ENCODE measurements at places on chromosomes 12 and 14. TPM values are rescaled to one million over a fixed set of nuclear protein-coding genes. Genes with fewer than 3 reads are reported as not detected.

The DNAI7 gene
- total RNA-seq, result 3.0 TPM

The CS gene
- total RNA-seq, result 201 TPM

The INHBC gene
- total RNA-seq, result not detected

The FGF6 gene
- not detected for total RNA-seq

The TMEM119 gene
- 37.9 TPM for total RNA-seq

The CTSG gene
- not detected for total RNA-seq

The TRPV4 gene
- 5.6 TPM for total RNA-seq

The LIN52 gene
- total RNA-seq, result 5.8 TPM

DNA sequence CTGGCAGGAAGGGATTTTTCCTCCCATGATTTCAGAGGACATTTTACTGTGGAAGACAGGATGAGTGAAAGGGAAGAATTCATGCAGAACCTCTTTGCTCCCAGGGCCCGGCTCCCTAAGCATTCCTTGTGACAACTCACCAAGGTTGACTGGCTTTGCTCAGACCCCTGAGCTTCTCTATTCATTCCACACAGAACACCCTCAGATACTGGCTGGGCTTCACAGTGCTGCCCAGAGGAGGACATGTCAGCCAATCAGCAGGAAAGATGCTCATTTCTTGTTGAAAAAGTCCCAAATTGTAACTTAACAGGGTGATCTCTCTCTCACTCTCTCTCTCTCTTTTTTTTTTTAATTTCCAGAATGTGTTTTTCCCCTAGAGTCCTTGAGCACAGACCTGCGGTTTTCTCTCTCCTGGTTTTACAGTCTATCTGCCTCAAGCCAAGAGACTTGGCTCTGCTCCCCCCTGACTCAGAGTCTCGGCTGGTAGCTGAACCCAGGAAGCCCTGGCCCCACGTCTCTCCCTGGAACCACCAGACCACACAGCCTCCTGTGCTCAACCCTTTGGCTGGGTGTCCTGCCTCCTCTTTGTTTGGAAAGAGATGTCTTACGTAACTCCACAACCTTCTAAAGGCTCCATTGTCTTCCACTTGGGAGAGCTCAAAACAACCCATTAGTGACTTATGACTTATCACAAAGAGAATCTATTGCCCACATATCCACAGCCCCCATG, 43.9 kb downstream of the SSPN start:
- H3K4me3 ChIP-seq, result no peak overlapping the region
- no peaks in the 10 kb centered on the region for H3K27me3 ChIP-seq
- H3K36me3 ChIP-seq, result no peaks in the 10 kb centered on the region
- no peaks in the 10 kb centered on the region for H3K4me1 ChIP-seq
- no peak overlapping the region for H3K27ac ChIP-seq
- no peak for DNase-seq

- peaks cover 39% of the 10 kb centered on the region for H3K4me1 ChIP-seq
- H3K27ac ChIP-seq, result no peak overlapping the region
- DNase-seq, result no peak
- H3K4me3 ChIP-seq, result no peak overlapping the region
- H3K27me3 ChIP-seq, result no peaks in the 10 kb centered on the region
These were observed 62.7 kb downstream of the CHST11 start for GRCh38 chr12:104519190-104520019.

- H3K27ac ChIP-seq, result no peak overlapping the region
- H3K27me3 ChIP-seq, result no peaks in the 10 kb centered on the region
- H3K4me3 ChIP-seq, result no peak overlapping the region
- H3K36me3 ChIP-seq, result no peaks in the 10 kb centered on the region
- H3K4me1 ChIP-seq, result no peaks in the 10 kb centered on the region
These were observed 191.0 kb downstream of the FBXL14 start for GRCh38 chr12:1403417-1403816.

DNA sequence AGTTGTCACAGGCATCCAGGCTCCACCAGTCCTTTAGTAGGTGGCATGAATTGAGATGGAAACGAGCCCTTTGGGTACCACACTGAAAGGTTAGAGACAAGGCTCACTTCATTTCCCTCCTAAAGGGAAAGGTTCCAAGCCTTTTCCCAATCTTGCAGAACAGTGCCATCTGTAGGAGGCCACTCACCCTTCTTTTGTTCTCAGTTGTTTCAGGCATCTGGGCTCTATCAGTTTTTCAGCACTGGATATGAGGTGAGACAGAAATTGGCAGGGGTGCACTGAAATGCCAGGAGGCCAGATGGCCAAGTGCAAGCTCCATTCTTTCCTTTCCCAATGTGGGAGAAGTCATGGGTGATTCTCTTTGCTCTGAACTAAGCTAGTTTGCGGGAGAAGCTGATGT, 15.2 kb downstream of the FBXO33 start:
- no peaks in the 10 kb centered on the region for H3K4me1 ChIP-seq
- no peak overlapping the region for H3K27ac ChIP-seq
- H3K27me3 ChIP-seq, result no peaks in the 10 kb centered on the region
- no peaks in the 10 kb centered on the region for H3K36me3 ChIP-seq
- H3K4me3 ChIP-seq, result no peak overlapping the region

- no peaks in the 10 kb centered on the region for H3K4me1 ChIP-seq
- no peak overlapping the region for H3K4me3 ChIP-seq
- DNase-seq, result no peak
- H3K27me3 ChIP-seq, result no peaks in the 10 kb centered on the region
- no peaks in the 10 kb centered on the region for H3K36me3 ChIP-seq
These were observed 219.6 kb downstream of the KTN1 start for GRCh38 chr14:55799508-55800095.

- peaks cover 20% of the 10 kb centered on the region for H3K4me1 ChIP-seq
- no peak for DNase-seq
- H3K27me3 ChIP-seq, result no peaks in the 10 kb centered on the region
- no peaks in the 10 kb centered on the region for H3K36me3 ChIP-seq
- H3K27ac ChIP-seq, result peak overlapping the region; percentile 83
These were observed 934 bp upstream of the ZC2HC1C start for GRCh38 chr14:75068294-75069120.

DNA sequence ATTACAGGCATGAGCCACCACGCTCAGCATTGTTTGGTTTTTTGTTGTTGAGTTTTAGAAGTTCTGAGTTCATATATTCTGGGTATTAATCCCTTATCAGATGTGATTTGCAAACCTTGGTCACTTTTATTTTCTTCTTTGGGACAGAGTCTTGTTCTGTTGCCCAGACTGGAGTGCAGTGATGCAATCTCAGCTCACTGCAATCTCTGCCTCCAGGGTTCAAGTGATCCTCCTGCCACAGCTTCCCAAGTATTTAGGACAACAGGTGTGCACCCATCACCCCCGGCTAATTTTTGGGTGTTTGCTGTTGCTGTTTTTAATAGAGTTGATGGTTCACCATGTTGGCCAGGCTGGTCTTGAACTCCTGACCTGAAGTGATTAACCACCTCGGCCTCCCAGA, 11.8 kb downstream of the USP30 start:
- H3K4me3 ChIP-seq, result no peak overlapping the region
- peaks cover 57% of the 10 kb centered on the region for H3K36me3 ChIP-seq
- DNase-seq, result no peak
- no peaks in the 10 kb centered on the region for H3K27me3 ChIP-seq
- no peak overlapping the region for H3K27ac ChIP-seq

DNA sequence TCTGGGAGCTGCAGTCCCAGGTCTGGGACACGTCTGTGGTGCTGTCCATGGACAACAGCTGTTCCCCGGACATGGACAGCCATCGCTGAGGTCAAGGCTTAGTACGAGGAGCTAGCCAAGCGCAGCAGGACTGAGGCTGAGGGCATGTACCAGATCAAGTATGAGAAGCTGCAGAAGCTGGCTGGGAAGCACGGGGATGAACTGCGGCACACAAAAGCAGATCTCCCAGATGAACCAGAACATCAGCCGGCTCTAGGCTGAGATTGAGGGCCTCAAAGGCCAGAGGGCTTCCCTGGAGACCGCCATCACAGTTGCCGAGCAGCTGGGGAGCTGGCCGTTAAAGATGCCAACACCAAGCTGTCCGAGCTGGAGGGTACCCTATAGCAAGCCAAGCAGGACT, 375.3 kb downstream of the SEC23A start:
- H3K36me3 ChIP-seq, result no peaks in the 10 kb centered on the region
- no peak overlapping the region for H3K27ac ChIP-seq
- no peaks in the 10 kb centered on the region for H3K27me3 ChIP-seq
- H3K4me3 ChIP-seq, result no peak overlapping the region

DNA sequence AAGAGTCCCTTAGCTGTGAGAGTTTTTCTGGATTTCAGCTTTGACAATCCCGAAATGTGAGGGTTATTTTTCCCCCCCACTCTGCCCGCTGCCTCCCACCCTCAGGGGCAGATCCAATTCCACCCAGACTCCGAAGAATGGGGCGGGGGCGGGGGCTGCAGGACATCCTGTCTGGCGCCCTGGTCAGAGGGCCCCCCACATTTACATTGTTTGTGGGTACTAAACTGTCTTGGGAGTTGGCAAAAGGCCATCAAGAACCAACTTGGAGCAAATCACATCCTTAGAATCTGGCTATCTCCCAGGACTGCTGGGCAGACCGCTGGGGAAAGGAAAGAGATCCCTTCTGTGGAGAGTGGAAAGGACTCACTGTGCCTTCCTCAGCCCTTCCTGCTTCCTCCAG, 2.4 kb downstream of the EMP1 start:
- peak overlapping the region; percentile 52 for H3K4me3 ChIP-seq
- H3K27me3 ChIP-seq, result no peaks in the 10 kb centered on the region
- peaks cover 82% of the 10 kb centered on the region for H3K4me1 ChIP-seq
- H3K27ac ChIP-seq, result peak overlapping the region; percentile 85
- DNase-seq, result no peak

- H3K4me3 ChIP-seq, result no peak overlapping the region
- H3K27ac ChIP-seq, result no peak overlapping the region
- no peak for DNase-seq
These were observed 126.1 kb downstream of the KCNK10 start for GRCh38 chr14:88196925-88197324.

DNA sequence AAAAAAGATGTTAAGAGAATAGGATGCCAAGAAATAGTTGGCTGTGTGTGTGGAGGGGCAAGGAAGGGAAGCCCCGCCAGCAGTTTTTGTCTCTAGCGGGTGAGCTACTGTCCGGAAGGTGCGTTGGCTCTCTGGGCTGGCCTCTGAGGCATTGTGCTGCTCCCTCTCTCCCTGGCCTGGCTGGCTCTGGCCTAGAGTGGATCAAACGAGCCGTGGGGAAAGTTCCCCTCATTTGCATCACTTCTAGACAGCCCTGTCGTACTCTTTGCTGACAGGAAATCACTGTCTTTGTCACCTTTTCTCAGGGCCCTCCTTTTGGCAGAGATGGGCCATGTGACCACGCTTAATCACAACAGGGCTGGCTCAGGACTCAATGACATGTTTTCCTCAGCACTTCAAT, 236.1 kb upstream of the NPAS3 start:
- no peaks in the 10 kb centered on the region for H3K36me3 ChIP-seq
- H3K4me3 ChIP-seq, result no peak overlapping the region
- no peaks in the 10 kb centered on the region for H3K4me1 ChIP-seq
- DNase-seq, result no peak

DNA sequence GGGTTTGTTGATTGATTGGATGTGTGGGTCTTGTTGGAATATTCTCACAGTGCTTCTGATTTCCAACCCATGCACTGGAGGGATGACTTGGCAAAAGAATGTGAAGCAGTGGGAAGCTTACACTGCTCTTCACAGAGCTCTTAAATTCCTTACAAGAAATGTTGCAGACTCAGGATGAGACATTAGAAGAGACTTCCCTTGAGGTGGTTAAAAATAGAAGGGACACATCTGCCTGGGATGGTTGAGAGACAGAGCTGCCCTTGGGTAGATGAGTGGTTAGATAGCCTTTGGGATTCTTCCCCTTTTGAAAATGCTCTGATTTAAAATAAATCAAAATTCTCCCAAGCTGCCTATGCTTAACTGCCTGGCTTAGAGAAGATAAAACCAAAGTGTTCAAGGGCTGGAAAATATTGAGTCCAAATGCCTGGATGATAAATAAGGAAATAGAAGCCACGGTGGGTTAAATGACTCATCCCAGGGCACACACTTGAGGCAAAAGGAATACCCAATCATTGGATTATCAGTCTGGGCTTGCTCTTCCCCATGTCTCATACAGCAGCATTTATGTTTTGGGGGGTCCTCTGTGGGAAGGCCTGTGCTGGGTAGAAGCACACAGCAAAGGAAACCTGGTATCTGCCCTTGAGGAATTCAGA, 264.3 kb downstream of the AKAP6 start:
- DNase-seq, result no peak
- H3K4me1 ChIP-seq, result no peaks in the 10 kb centered on the region
- no peak overlapping the region for H3K4me3 ChIP-seq

DNA sequence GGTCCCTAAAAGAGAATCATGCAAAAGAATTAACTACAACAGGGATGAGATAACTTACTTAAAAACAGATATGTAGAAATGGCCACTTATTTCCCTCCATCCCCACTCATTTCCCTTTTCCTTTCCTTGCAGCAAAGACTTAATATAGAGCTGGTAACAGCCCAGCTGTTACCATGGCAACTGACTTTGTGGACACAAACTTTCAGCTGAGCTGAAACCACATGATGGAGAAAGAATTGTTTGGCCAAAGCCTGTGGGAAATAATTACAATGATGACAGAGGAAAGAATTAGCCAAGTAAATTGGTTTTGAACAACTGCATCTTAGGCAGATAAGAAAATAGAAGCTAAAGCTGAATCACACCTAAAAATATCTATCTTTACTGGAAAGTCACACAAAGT, 364.9 kb downstream of the GALC start:
- no peaks in the 10 kb centered on the region for H3K4me1 ChIP-seq
- no peaks in the 10 kb centered on the region for H3K36me3 ChIP-seq
- no peak for DNase-seq
- no peak overlapping the region for H3K27ac ChIP-seq
- H3K27me3 ChIP-seq, result no peaks in the 10 kb centered on the region

DNA sequence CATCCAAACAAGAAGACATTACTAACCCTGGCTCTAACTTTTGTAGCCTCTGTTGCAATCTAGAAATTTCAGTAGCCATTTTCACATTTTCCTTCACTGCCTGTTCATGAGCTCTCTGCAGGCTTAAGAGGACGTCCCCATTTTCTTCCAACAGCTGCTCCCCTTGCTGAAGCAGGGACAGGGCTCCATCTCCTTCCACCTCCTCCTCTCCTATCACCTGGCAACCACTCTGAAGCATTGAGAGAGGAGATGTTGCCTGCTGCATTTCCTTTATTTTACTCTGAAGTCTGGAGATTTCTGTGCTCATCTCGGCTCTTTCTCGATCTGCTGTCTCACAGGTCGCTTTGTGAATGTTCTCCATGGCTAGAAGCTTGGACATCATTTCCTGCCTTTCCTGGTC, 73.3 kb downstream of the NIN start:
- peaks cover 40% of the 10 kb centered on the region for H3K36me3 ChIP-seq
- no peaks in the 10 kb centered on the region for H3K4me1 ChIP-seq
- H3K27ac ChIP-seq, result no peak overlapping the region

GRCh38 chr14:89137526-89138163, 279.4 kb downstream of the FOXN3 start:
- no peak overlapping the region for H3K4me3 ChIP-seq
- no peak overlapping the region for H3K27ac ChIP-seq
- no peaks in the 10 kb centered on the region for H3K36me3 ChIP-seq
- no peaks in the 10 kb centered on the region for H3K27me3 ChIP-seq
- no peaks in the 10 kb centered on the region for H3K4me1 ChIP-seq
- peak; percentile 81 for DNase-seq

GRCh38 chr12:5480218-5480937, 48.5 kb downstream of the NTF3 start:
- no peaks in the 10 kb centered on the region for H3K27me3 ChIP-seq
- H3K4me3 ChIP-seq, result no peak overlapping the region
- H3K4me1 ChIP-seq, result no peaks in the 10 kb centered on the region
- H3K36me3 ChIP-seq, result no peaks in the 10 kb centered on the region
- peak; percentile 71 for DNase-seq
- H3K27ac ChIP-seq, result no peak overlapping the region

All from upper lobe of left lung (tissue), 6 donors.